ENCODE measurements at places on chromosomes 12 and 14.

- DNase-seq, result no peak
Measured at GRCh38 chr12:112597986-112598385, 179.2 kb downstream of the PTPN11 start.

GRCh38 chr14:29351996-29352705, 575.5 kb downstream of the PRKD1 start:
- no peak for DNase-seq

DNA sequence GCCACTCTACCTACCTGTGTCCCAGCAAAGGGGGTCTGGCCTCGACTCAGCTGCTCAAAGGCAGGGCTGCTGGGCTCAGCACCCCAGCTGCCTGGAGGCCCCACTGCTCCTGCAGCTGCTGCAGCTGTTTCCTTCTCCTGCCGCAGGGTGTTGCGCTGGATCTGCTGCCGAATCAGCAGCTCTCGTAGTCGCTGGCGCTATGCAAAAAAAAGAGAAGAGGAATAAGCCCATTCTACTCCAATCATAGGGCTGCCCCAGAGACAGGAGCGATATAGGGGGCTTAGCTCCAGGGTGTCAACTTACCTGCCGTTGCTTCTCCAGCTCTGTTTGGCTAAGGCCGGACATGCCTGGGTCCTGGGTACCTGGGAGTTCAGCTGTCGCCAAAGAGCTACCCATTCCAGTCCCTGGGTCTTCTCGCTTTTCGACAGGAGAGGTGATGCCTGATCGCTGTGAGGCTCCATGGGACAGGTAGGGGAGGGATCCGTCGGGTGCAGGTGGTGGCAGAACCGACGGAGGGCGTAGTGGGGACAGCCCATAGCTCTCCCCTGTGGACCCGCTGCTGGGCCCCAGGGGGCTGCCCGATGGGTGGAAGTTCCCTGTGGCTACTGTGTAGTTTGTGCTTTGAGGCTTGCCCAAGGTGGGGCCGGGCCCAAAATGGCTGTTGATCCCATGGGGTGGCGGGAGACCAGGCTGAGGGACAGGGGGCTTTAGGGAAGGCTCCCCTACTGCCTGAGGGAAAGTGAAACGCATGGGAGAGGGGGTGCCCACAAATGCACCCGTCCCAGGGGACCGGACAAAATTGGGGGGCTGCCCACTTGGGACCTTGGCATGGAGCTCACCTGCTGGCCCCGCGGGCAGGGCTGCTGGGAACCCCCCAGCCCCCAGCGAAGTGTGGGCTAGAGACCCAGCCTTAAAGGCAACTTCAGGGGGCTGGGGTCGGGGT, 20.9 kb downstream of the KMT2D start:
- no peak for DNase-seq

GRCh38 chr14:20559461-20559904, 1.4 kb downstream of the RNASE9 start:
- no peak for DNase-seq
